Activated CD4-positive, alpha-beta T cell treated with anti-CD3 and anti-CD28 coated beads, Interleukin-2, amount 50 U/mL, for 24 hours (primary cell): ENCODE measurements at places on chromosomes 3 and 15.

DNA sequence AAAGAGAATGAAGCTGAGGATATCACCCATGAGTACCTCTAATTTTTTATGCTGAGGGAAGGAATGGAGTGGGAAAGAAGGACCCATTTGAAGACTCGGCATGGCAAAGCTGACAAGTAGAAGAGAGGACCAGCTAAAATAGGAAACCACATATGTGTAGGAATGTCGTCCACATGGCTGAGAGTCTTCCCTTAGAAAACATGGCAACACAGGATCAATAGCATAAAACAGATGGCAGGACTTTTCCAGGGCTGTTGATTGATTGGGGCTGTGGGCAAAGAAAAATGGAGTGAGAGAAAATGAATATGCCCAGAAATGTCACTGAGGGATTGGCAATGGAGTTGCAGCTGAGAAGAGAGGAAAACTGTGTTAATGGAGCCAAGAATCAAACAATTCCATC is 76.2 kb upstream of the PRICKLE2 start:
- no peak for DNase-seq

DNA sequence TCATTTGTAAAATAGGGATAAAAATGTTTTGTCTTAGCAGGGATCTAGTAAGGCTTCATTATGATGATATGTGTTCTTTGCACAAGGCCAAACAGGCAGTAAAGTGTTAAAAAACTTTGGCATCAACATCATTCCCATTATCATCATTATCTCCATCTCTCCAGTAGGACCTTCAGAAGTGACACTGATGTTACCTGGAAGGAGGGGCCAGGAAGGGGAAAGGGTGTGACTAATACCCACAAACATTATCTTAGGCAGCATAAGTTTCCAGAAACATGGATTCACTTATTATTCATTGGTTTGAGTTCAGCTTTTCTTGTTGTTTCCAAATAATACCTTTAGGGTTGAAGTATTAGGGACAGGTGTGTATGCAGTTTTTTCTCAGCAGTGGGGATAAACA is 399.6 kb downstream of the PTPRG start:
- no peak for DNase-seq

DNA sequence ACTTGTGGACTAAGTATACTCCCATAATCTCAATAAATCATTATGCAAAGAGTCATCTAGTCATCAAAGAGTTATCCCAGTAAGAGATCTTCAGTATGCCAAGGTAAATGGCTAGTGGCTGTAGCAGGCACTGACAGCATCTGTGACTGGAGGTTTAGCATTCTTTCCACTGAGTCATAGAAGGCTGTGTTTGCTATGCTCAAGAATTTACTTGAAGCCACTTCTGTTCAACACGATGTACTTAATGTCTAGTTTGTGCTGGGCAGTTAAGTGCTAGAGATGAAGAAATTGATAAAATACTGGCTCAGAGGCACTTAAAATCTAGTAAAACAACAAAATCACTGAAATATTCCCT is 13.0 kb downstream of the ZBED2 start:
- DNase-seq: no peak

DNA sequence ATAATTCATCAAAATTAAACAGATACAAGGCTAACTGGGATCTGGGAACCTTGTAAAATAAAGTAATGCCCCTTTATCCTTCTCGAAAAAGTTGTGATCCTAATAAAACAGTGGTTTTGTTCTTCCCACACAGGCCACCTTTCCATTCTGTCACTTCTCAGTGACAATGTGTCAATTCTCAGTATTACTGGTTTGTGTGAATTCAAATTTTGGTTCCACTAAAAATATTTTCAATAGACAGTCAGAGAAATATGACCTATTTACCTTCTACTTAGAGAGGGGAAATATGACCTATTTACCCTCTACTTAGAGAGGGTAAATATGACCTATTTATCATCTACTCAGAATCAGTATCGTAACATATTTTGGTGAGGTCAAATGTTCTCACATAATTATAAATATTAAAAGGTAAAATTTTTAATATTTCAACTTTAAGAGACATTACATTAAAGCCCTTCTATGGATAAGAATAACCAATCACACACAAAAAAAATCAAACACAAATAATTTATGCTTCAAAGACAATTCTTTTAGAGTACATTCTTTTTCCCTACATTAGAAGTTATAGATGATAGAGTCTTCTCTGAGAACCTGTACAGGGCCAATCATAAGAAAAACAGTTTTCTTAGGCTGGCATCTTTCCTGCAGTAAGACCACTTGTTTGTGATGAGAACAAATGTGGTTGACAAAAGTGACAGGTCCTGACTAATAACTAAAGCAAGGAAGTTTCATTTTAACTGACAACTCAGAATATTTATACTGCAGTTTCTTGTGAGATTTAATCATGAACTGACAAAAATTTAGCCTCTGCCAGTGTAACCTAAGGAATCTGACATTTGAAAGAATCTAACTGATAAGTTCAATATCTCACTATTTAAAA is 323.3 kb downstream of the DIPK2A start:
- DNase-seq: no peak

- DNase-seq: no peak
These were observed 105.0 kb downstream of the GRM7 start for GRCh38 chr3:6965881-6966280.

DNA sequence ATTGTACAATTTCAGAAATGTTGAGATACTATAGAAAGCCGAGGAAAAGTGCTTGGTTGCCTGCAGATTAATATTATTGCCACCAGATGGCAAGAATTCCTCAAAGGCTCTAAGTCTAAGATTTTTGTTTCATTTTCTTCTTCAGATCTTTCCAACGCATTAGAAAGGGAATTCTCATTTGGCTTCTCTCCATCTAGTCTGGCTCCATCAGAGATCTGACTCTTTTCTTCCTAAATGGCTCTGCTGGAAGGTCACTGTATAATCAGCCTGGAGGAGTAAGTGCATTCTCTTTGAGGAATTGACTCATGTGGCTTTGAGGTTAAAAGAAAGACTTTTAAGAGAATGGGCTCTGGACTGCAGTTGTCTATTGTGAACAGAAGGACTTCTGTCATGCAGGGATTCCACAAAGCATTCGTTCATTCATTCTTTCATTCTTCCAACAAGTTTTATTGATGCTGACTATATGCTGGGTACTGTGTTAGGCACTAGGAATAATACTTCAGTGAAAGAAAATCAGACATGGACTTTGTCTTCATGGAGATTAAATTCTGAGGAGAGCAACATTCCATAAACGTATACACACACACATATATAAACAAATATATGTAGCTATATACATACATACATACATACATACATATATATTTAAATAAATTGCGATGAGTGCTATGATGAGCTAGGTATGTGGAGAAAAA is 55.3 kb downstream of the SLC28A2 start:
- no peak for DNase-seq

DNA sequence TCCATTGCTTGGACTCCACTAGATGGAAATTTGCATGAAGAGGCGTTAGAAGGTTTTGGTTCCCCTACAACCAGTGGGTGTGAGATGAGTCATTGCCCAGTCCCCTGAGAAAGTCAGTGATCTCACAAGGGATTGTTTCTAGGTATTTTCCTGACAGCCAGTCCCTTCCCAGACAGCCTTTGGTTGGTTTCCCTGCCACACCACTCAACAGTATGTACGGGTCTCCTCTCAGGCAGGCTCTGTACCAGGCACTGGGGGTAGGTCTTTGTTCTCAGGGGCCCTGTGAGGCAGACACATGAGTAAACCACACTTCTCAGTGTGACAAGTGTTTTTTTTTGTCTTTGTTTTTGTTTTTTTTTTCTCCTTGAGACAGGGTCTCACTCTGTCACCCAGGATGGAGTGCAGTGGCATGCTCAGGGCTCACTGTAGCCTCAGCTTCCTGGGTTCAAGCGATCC is 4.0 kb downstream of the LAMP3 start:
- no peak for DNase-seq

- no peak for DNase-seq
These were observed 30.9 kb downstream of the RBMS3 start for GRCh38 chr3:29311795-29312194.

GRCh38 chr3:69357196-69357595 is 28.7 kb downstream of the FRMD4B start:
- no peak for DNase-seq

DNA sequence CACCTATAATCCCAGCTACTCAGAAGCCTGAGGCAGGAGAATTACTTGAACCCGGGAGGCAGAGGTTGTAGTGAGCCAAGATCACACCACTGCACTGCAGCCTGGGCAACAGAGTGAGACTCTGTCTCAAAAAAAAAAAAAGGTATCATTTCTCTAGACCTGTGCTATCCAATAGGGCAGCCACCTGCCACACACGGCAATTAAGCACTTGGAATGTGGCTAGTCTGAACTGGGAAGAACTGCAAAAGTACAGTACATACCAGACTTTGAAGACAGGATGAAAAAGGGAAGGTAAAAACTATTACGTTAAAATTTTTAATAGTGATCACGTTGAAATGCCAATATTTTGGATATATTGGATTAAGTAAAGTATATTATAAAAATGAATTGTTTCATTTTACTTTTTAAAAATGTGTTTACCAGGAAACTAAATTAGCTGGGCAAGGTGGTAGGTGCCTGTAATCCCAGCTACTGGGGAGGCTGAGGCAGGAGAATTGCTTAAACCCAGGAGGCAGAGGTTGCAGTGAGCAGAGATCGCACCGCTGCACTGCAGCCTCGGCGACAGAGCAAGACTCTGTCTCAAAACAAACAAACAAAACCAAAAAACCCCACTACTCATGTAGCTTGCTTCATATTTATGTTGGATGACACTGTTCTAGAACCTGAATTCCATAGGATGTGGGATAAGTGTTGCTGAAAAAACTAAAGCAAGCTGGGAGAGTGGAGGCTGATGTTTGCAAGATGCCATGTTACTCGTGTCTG is 2.3 kb downstream of the CYP8B1 start:
- DNase-seq: no peak

- no peak for DNase-seq
These were observed 529.0 kb downstream of the AGBL1 start for GRCh38 chr15:86608461-86609205.

- no peak for DNase-seq
These were observed 25.8 kb downstream of the EFCAB12 start for GRCh38 chr3:129402616-129403015.

GRCh38 chr3:168053115-168053514 is 42.6 kb downstream of the GOLIM4 start:
- no peak for DNase-seq

GRCh38 chr15:31439328-31439727 is 112.7 kb downstream of the KLF13 start:
- DNase-seq: no peak

DNA sequence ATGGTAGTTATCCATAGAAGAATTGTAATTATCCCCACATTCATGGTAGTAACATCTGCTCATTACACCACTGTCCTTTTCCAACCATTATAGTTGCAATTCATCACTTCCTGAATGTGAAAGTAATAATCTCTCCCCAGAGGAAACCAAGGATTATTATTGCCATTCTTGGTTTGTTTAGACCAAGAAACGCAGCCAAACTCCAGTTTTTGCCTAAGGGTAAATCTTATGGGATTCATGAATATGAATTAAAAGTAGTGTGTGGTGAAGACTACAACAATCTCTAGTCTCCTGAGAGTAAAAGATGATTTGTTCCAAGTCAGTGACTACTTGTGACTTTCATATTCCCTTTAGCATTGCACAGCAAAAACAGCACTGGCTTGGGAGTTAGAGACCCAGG is 45.7 kb upstream of the ABI3BP start:
- no peak for DNase-seq

GRCh38 chr15:81942655-81943195 is 103.1 kb downstream of the MEX3B start:
- no peak for DNase-seq

GRCh38 chr3:9102240-9102981 is 139.1 kb upstream of the RAD18 start:
- no peak for DNase-seq

DNA sequence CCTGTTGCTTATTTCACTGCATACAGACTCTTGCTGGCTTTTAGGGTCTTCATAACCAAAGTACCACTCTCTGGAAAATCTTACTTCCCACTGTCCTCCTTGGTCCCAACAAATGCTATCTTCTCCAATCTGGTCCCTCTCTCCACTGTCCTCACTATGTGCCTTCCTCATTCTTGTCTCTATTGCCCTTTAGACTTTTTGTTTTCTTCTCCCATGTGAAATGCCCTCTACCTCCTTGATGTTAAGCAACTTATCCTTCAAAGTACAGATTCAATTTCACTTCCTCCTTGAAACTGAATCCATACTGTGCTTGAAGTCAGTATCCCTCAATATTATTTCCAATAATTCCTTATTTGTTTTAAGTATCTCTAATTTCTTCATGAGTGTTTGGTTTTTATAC is 60.8 kb downstream of the CGGBP1 start:
- DNase-seq: no peak

- no peak for DNase-seq
These were observed 734.2 kb downstream of the NAALADL2 start for GRCh38 chr3:175593331-175593730.

DNA sequence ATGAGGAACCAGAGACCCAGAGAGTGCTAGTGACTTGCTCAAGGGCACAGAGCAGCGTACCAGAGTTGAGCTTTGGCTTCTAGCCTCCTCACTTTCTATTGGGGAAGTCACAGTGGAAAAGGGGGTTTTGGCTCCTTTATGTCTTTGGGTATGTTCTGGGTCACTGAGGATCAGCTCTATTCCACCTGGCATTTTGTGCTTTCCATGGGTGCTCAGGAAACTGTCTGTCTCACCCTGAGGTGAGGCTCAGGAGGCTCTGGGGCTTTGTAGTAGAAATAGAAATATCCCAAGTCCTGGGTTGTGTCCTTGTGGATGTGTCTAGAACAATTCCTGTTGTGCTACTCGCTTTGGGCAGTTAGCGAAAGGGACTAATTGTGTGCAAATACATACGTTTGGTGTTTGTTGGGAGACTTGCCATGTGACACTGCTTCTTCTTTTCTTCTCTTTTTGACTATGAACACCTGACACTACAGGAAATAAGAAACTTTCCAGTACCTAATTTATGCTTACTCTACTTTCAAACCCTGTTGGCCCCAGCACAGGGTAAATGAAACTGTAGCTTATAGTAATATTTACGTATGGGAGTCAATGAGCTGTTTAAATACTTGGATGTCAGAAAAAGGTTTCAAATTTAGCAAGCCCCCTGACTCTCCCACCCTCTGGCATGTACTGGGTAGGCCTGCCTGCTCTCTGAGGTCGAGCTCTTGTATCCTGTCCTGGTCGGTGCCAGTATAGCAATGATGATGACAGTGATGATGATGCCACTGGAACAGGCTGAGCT is 35.6 kb downstream of the SMAD3 start:
- no peak for DNase-seq

DNA sequence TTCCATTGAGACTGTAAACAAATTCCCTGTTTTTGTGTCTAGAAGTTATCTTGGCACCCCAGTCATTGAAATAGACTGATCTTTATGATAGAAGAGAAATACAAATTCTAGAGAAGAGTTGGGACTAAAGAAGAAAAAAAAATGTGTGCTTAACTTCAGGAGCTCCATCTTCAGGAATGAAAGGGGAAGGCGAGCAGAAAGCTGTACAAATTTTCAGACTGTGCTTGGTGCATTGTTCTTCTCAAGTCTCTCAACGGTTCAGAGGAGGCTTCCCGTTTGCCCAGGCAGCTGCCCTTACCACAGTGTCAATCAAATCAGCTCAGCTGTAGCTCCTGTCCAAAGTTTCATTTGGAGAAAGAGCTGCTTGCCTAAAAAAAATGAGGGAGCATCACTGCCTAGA is 41.7 kb downstream of the OXSM start:
- DNase-seq: no peak
